ENCODE measurements at places on chromosomes 13 and 19. TPM values are rescaled to one million over a fixed set of nuclear protein-coding genes. Genes with fewer than 3 reads are reported as not detected.

GRCh38 chr13:82772816-82773215 is 1109.5 kb downstream of the SLITRK1 start:
- no peak for ATAC-seq

Gene ZNF324
- total RNA-seq, result 21.3 TPM

DNA sequence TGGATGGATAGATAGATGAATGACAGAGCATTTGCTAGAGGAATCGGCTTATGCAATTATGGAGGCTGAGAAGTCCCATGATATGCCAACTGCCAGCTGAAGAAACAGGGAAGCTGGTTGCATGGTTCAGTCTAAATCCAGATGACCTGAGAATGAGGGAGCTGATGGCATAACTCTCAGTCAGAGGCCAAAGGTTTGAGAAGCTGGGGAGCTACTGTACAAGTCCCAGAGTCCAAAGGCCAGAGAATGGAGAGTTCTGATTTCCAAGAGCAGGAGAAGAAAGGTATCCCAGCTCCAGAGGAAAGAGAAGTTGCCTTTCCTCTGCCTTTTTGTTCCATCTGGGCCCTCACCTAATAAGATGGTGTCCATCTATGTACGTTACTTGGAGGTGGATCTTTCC is 108.3 kb downstream of the CDK8 start:
- ATAC-seq, result no peak

Gene LYPD3
- 0.31 TPM for total RNA-seq

Gene ZNF837
- 1.4 TPM for total RNA-seq

DNA sequence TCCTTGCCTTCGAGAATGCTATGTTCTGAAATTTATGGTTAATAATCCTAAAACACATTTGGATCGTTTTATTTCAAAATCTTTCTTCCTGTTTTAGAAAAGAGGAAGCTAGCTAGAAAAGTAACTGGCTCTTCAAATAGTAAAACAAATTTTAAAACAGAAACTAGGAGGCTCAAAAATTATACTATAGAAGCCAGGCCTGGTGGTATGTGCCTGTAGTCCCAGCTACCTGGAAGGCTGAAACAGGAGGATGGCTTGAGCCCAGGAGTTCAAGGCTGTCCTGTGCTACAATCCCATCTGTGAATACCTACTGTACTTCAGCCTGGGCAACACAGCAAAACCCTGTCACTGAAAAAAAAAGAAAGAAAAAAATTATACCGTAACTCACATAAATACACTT is 57.9 kb downstream of the ELF1 start:
- no peak for ATAC-seq

Gene OR7D2
- total RNA-seq, result not detected

DNA sequence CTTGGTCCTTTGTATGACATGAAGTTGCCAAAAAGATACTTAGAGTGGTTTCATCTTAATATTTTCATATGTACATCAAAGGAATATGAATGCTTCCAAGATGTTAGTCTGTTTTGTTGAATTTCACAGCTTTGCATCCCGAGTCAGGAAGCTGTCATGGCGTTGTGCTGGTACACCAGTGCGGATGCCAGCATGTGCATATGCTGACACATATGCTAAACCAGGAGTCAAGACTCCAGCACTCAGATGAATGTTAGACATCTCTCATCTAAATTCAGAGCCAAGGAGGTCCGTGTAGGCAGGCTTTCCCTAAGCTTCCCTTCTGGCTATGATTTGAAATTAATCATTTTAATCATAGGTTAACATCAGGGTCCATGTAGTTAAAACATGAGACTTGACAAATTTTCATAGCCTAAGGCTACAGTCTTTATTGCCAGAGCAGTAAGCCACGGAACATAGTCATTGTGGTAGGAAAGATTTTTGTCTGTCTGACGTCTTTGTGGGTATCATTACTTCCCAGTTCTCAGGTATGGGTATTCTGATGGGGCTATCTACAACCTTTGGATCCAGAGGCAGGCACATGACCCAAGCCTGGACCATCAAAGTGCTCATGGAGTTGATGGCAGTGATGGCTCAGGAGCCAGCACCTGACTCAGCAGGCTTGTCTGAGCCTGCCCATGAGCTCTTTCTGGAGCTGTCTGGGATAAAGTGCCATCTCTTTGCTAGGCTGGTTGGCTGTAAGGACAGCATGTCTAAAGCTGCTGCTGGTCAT is 246.1 kb downstream of the KCNRG start:
- no peak for ATAC-seq

DNA sequence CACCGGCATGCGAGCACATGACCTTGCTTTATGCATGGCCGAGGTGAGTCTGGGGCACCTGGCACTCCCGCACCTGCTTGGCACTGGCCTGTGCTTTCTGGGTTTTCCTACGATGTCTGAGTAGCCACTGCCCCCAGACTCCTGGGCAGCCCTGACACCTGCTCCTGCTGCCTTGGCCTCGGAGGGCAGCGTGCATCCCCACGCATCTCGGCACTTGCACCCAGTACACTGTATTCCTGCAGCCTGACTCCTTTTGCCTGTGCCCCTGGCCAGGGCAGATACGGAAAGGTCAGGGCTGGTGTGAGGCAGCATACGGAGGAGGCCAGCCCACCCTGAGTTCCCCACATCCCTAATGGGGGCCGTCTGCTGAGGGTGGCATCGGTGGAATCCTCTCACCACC is 340.6 kb downstream of the TEX29 start:
- ATAC-seq, result no peak

GRCh38 chr19:42045575-42045974 is 24.4 kb downstream of the GRIK5 start:
- no peak for ATAC-seq

GRCh38 chr19:47152205-47152604 is 21.6 kb downstream of the SAE1 start:
- no peak for ATAC-seq

DNA sequence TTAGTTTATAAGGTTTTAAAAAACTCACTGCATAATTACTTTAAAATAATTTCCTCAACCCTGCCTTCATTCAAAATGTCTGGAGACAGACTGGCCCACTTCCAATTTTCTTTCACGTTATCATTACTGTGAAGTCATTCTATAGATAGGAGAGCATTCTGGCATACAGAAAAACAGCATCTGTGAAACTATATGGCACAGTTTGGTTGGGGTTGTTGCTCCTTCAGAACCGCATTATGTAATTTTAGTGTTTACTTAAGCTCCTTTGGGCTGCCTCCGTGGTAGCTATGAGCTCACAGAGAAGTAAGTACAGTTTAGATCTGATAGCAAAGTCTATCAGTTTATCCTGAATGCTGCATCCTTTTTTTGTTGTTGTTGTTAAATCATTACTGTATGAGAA is 104.3 kb downstream of the KCNRG start:
- no peak for ATAC-seq

Gene SRRM5
- total RNA-seq, result 0.67 TPM

DNA sequence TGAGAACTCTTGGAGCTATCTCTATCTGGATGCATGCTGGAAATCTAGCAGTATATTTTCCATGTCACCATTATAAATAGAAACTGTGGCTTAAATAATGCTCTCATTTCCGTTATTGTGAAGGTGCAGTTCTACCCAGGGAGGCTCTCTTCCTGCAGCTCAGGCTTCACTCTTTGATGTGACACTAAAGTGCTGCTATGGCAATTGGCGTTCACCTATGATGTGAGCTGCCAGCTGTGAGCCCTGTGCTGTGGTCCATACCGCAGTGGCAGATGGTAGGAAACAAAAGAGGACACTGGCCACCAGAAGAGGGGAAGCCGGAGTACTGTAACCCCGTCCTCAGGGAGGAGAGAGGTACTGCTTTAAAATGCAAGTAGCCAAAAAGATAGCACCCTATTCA is 40.6 kb upstream of the ZNF681 start:
- ATAC-seq, result no peak

Gene MAG
- total RNA-seq, result 0.62 TPM

GRCh38 chr19:15551293-15552004 is 43.1 kb downstream of the CYP4F22 start:
- no peak for ATAC-seq

- ATAC-seq, result no peak
Observed at GRCh38 chr13:113762538-113762937, 3.5 kb downstream of the TMEM255B start.

GRCh38 chr13:24223341-24224231 is 63.1 kb downstream of the SPATA13 start:
- ATAC-seq, result no peak
